NCI-H187 (cell line): ENCODE measurements at places on chromosomes 2 and 18.

DNA sequence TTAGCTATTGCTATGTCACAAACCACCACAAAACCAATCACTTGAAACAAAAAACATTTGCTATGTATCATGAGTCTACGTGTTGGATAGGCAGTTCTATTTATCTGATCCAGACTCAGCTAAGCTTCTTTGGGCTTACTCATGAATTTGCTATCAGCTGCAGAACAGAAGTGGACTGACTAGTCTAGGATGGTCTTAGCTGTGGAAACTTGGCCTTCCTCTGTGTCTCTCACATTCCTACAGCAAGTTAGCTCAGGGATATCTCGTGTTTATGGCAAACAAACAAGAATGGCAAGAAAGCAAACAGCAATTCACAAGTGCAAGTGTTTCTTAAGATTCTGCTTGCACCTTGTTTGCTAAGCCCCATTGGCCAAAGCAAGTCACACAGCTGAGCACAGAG is 288.0 kb upstream of the TNP1 start:
- DNase-seq, result no peak

- no peak for DNase-seq
Measured at GRCh38 chr2:11483806-11484617, 18.1 kb upstream of the E2F6 start.

GRCh38 chr2:191204433-191204832 is 40.8 kb upstream of the MYO1B start:
- DNase-seq, result no peak

DNA sequence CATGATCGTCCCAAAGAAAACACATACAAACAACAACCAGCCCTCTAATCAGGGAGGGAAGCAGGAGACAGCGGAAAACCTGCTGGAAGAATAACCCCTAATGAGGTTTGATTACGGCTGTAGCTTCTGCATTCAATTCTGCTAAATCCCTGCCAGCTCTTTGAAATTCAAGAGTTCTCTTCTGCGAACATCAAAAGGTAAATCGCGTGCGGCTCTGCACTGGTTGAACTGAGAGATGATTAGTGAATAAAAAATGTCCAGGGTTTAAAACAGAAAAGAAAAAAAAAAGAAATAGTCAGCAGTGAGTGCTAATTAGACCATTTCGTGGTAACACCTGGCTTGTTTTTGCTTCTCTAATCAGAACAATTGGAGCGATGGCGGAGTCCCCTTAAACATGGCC is 153.0 kb upstream of the CAPN13 start:
- DNase-seq, result no peak

DNA sequence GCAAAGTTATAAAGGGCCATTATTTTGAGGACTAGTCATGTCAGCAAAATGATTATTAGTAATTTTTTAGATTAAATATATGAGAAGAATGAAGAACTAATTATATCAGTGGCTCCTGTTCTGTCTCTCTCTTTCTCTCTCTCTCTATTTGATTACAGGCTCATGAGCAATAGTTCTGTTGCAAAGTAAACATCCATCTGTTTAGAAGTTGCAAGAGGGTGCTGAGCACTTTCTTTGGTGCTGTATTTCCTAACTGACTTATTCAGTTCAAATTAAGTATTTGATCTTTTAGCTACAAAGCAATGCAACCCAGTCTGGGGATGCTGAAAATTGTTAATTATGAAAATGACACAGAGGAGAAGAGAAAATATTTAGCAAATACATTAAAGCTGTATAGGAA is 408.1 kb upstream of the UBE2E3 start:
- no peak for DNase-seq

GRCh38 chr2:237143676-237144440 is 58.2 kb downstream of the COPS8 start:
- DNase-seq, result no peak
